Naive thymus-derived CD4-positive, alpha-beta T cell (primary cell): ENCODE measurements at places on chromosomes 16 and 17.

- H3K4me1 ChIP-seq = peaks cover 42% of the 10 kb centered on the region
- H3K27ac ChIP-seq = peak overlapping the region; percentile 70
Observed at GRCh38 chr16:67547423-67548264, 14.7 kb upstream of the CTCF start.

DNA sequence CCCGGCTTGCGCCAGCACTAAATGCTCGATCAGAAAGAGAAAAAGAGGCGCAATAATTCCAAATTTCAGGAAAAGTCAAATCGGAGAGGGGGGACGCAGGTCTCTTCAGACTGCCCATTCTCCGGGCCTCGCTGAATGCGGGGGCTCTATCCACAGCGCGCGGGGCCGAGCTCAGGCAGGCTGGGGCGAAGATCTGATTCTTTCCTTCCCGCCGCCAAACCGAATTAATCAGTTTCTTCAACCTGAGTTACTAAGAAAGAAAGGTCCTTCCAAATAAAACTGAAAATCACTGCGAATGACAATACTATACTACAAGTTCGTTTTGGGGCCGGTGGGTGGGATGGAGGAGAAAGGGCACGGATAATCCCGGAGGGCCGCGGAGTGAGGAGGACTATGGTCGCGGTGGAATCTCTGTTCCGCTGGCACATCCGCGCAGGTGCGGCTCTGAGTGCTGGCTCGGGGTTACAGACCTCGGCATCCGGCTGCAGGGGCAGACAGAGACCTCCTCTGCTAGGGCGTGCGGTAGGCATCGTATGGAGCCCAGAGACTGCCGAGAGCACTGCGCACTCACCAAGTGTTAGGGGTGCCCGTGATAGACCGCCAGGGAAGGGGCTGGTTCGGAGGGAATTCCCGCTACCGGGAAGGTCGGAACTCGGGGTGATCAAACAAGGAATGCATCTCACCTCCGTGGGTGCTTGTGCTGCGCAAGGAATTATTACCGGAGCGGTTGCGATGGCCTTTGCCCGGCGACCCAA is 4.0 kb upstream of the DLX4 start:
- H3K27me3 ChIP-seq = peaks cover 11% of the 10 kb centered on the region
- H3K4me1 ChIP-seq = peaks cover 26% of the 10 kb centered on the region
- H3K36me3 ChIP-seq = no peaks in the 10 kb centered on the region
- H3K4me3 ChIP-seq = peak overlapping the region; percentile 37

GRCh38 chr17:68133346-68134045 is 98.0 kb downstream of the KPNA2 start:
- no peak for DNase-seq
- H3K4me3 ChIP-seq = no peak overlapping the region

- no peaks in the 10 kb centered on the region for H3K36me3 ChIP-seq
- no peak overlapping the region for H3K4me3 ChIP-seq
- no peak overlapping the region for H3K27ac ChIP-seq
- no peaks in the 10 kb centered on the region for H3K27me3 ChIP-seq
Observed at GRCh38 chr16:83021746-83022145, 395.0 kb downstream of the CDH13 start.

- no peak for DNase-seq
- H3K27me3 ChIP-seq = no peaks in the 10 kb centered on the region
- no peak overlapping the region for H3K4me3 ChIP-seq
- H3K4me1 ChIP-seq = peaks cover 7% of the 10 kb centered on the region
Observed at GRCh38 chr17:57737450-57737849, 7.6 kb downstream of the CCDC182 start.

DNA sequence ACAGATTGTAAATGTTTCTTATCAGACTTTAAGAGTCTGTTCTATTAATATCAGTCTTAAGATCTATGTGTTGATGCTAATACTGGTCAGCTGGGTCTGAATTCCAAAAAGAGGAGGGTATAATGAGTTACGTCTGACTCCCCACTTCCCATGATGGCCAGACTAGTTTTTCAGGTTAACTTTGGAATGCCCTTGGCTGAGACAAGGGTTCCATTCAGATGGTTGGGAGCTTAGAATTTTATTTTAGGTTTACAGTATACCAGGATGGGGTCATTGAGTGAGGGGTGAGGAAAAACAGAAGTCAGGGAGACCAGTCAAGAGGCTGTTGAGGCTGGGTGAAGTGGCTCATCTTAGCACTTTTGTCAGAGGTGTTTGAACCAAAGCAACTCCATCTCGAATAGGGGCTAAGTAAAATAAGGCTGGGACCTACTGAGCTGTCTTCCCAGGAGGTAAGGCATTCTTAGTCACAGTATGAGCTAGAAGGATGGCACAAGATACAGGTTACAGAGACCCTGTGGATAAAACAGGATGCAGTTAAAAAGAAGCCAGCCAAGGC is 2.9 kb upstream of the TMEM231 start:
- H3K4me1 ChIP-seq = peaks cover 10% of the 10 kb centered on the region
- no peak for DNase-seq
- H3K27ac ChIP-seq = no peak overlapping the region
- H3K27me3 ChIP-seq = no peaks in the 10 kb centered on the region
- H3K4me3 ChIP-seq = no peak overlapping the region

DNA sequence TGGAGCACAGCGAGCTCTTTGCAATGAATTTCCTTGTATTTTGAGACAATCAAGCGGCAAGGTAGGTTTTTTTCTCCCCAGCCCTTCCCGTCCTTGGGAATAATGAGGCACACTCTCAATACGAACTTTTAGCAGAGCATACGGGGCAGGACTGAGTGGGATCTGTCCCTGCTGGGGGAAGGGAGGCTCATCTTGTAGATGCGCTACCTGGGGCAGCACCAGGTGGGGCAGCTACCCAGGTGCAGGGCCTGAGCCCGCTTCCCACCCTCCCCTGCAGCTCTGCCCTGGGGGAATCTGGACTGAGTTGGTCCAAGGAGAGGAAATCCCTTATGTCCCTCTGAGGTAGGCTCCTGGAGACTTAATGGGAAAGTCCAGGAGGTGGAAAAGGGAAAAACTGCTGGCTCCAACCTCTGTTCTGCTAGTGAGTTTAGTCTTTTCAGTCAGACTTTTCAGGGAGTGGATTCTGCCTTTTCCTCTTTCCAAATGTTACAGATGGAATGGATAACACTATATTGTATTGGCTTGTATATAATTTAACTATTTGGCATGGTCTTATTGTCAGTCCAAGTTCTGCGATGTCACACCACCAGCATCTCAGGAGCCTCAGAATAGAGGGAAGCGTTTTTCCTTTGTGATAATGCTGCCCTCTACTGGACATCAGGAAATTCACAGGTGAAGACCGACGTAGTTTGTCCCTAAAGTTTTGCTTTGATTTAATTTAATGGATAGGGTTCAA is 9.6 kb upstream of the CES1 start:
- no peak overlapping the region for H3K27ac ChIP-seq
- peak; percentile 17 for DNase-seq
- no peaks in the 10 kb centered on the region for H3K4me1 ChIP-seq
- H3K36me3 ChIP-seq = no peaks in the 10 kb centered on the region
- H3K27me3 ChIP-seq = no peaks in the 10 kb centered on the region
- no peak overlapping the region for H3K4me3 ChIP-seq

DNA sequence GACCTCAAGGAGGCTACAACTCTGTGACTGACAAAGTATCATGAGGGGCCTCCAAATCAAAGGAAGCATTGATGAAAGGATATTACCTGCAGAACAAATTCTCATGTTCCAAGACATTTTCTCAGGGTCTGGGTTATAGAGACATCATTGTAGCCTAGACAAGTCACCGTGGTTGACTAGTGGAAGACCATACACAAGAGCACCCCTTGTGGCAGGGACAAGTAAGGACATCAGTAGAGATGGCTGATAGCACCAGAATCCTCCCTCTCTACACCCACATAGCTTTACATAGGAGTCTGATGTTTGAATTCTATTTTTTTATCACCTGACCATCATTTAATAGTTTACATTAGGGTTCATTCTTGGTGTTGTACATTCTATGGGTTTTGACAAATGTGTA is 32.5 kb upstream of the CDH8 start:
- no peak overlapping the region for H3K4me3 ChIP-seq
- H3K27me3 ChIP-seq = no peaks in the 10 kb centered on the region
- no peak for DNase-seq
- no peaks in the 10 kb centered on the region for H3K4me1 ChIP-seq
- H3K27ac ChIP-seq = no peak overlapping the region

- no peaks in the 10 kb centered on the region for H3K27me3 ChIP-seq
- no peaks in the 10 kb centered on the region for H3K36me3 ChIP-seq
- no peaks in the 10 kb centered on the region for H3K4me1 ChIP-seq
- no peak overlapping the region for H3K4me3 ChIP-seq
Observed at GRCh38 chr16:78461496-78462287, 362.2 kb downstream of the WWOX start.

- H3K36me3 ChIP-seq = no peaks in the 10 kb centered on the region
- H3K27ac ChIP-seq = no peak overlapping the region
- H3K4me1 ChIP-seq = no peaks in the 10 kb centered on the region
- H3K27me3 ChIP-seq = peaks cover 5% of the 10 kb centered on the region
- no peak for DNase-seq
Observed at GRCh38 chr17:76538941-76539570, 788 bp upstream of the PRCD start.

DNA sequence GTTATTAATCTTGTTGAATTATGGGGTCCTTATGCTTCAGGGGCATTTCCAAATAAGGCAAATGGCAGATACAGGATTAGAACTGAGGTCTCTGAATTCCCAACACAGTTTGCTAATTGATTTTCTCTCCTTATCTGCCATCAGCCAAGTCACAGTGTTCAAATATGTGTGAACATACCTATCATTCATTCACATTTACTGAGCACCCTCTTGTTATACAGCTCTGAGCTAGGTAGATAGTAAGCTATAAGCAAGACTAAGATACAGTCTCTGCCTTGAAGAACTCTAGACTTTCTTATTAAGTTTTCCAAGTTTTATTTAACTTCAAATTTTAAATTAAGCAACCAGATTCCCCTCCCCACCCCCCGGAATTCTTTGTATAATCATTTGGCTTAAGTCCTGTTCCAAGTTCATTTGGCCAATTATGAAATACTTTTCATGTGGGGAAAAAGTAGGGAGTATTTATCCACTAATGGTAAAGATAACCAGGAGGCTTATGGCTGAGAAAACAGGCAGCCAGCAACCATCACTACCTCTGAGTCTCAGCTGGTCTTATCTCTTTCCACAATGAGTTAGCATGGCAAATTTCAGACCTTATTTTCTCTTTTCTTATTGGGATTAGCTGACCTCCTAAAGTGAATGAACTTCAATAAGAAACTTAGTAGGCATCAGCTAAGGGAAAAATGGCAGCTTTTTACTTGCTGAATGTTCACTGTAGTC is 31.4 kb upstream of the CORO6 start:
- H3K4me1 ChIP-seq = no peaks in the 10 kb centered on the region
- H3K27ac ChIP-seq = no peak overlapping the region
- no peaks in the 10 kb centered on the region for H3K27me3 ChIP-seq
- no peak for DNase-seq
- peaks cover 62% of the 10 kb centered on the region for H3K36me3 ChIP-seq

DNA sequence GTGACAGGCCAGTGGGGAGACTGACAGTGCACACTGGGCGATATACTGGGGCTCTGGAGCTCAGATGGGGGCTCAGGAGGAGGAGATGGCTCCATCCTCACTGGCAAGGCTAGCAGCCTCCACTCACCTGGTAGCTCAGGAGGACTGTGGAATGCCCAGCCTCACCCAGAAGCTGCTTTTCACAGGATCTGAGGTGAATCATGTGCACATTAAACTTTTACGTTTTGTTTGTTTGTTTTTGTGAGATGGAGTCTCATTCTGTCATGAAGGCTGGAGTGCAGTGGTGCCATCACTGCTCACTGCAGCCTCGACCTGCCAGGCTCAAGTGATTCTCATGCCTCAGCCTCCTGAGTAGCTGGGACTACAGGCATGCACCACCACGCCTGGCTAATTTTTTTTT is 28.6 kb downstream of the ADCY7 start:
- peaks cover 97% of the 10 kb centered on the region for H3K36me3 ChIP-seq
- no peaks in the 10 kb centered on the region for H3K27me3 ChIP-seq
- H3K4me3 ChIP-seq = no peak overlapping the region
- no peak for DNase-seq

GRCh38 chr17:79090443-79091225 is 16.0 kb downstream of the ENGASE start:
- no peaks in the 10 kb centered on the region for H3K27me3 ChIP-seq
- H3K4me1 ChIP-seq = peaks cover 9% of the 10 kb centered on the region
- H3K36me3 ChIP-seq = no peaks in the 10 kb centered on the region
- no peak overlapping the region for H3K27ac ChIP-seq

DNA sequence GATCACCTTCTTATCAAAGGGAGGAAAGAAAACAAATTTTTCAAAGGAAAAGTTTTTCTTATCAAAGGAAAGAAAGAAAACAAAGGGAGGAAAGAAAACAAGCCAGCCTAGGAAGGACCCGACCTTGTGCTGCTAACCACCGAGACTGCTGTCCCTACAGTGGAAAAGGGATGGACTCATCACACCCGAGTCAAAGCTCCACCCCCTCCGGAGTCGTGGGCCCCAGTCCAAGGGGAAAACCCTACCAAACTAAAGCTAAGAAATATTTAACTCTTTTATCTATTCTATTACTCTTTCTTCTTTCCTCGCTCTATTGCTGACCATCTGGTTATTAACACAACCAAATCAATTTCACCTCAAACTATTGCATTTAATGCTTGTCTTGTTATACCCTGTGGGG is 6.1 kb upstream of the ENDOV start:
- no peaks in the 10 kb centered on the region for H3K36me3 ChIP-seq
- no peak overlapping the region for H3K4me3 ChIP-seq
- H3K27me3 ChIP-seq = peaks cover 4% of the 10 kb centered on the region
- H3K4me1 ChIP-seq = no peaks in the 10 kb centered on the region

DNA sequence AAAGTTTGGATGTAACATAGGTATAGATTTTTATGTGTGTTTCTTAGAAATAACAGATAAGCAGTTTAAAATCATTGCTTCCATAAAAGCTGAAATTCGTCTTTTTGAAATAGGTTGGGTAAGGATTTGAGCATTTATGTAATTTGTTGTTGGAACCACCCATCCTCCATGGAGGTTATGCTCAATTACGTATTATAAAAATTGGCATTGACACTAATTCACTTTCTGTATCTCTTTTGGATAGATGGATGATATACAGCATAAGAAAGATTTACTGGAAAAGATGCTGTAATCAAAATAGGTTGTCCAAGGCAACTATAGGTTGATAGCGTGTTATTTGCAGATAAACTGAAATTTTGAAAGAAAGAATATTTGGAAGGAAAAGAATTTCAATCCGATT is 105.5 kb downstream of the PRKCA start:
- H3K4me1 ChIP-seq = peaks cover 7% of the 10 kb centered on the region
- no peak overlapping the region for H3K27ac ChIP-seq
- no peaks in the 10 kb centered on the region for H3K27me3 ChIP-seq
- no peak overlapping the region for H3K4me3 ChIP-seq
- DNase-seq = no peak

- H3K4me3 ChIP-seq = no peak overlapping the region
- DNase-seq = no peak
- no peaks in the 10 kb centered on the region for H3K36me3 ChIP-seq
- H3K27me3 ChIP-seq = no peaks in the 10 kb centered on the region
- H3K4me1 ChIP-seq = no peaks in the 10 kb centered on the region
Observed at GRCh38 chr16:54722210-54722676, 208.4 kb upstream of the IRX5 start.

DNA sequence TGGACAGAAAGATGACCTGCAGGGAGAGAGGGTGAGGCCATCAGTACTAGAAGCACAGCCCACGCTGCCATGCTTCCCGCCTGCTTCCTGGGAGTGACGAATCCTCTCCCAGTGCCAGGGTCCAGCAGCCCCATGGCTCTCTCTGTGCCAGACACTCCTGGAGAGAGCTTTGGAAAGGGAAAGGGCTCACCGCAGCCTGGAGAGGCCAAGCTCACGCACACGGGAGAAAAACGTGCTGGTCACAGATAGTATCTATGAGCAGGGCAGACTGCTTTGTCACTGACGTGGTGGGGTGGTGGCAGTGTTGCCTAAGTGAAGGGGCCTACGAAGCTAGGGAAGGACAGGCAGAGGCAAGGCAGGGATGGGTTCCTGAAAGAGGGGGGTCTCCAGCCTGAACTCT is 5.4 kb downstream of the WBP2 start:
- DNase-seq = no peak
- H3K4me1 ChIP-seq = peaks cover 18% of the 10 kb centered on the region
- H3K27ac ChIP-seq = no peak overlapping the region
- H3K36me3 ChIP-seq = peaks cover 24% of the 10 kb centered on the region
